Central memory CD8-positive, alpha-beta T cell (primary cell): ENCODE measurements at places on chromosomes 3 and 15.
A peak's percentile ranks its signal among the peaks of the same experiment; 100 is the strongest.

DNA sequence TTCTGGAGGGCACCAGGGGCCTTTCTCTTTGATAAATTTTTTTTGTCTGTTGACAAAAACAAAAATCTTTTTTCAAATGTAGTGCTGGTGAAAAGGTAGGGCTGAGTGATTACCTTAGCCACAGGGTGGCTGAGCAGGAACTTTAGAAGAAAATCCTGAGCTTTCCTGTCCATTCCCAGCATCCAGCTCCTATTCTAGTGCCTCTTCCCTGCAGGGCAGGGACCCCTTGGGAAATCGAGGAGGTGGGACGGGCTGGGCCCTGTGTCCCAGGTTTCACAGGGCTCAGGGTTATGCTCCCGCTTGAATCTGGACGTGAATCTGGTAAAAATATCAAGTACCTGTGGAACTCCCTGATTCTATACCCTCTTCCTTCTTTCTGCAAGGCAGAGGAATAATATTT, 31.7 kb downstream of the EDEM1 start:
- H3K27ac ChIP-seq, result no peak overlapping the region
- H3K27me3 ChIP-seq, result no peaks in the 10 kb centered on the region
- DNase-seq, result no peak
- no peak overlapping the region for H3K4me3 ChIP-seq
- peaks cover 50% of the 10 kb centered on the region for H3K36me3 ChIP-seq

GRCh38 chr3:156542101-156543042, 12.5 kb downstream of the SSR3 start:
- H3K36me3 ChIP-seq, result peaks cover 49% of the 10 kb centered on the region
- no peaks in the 10 kb centered on the region for H3K27me3 ChIP-seq
- H3K27ac ChIP-seq, result no peak overlapping the region
- H3K4me3 ChIP-seq, result no peak overlapping the region
- H3K4me1 ChIP-seq, result peaks cover 15% of the 10 kb centered on the region

- H3K4me3 ChIP-seq, result no peak overlapping the region
- H3K27me3 ChIP-seq, result peaks cover 35% of the 10 kb centered on the region
- H3K4me1 ChIP-seq, result peaks cover 16% of the 10 kb centered on the region
- no peak for DNase-seq
- no peak overlapping the region for H3K27ac ChIP-seq
Observed at GRCh38 chr15:91499774-91500383, 353.6 kb upstream of the SLCO3A1 start.

DNA sequence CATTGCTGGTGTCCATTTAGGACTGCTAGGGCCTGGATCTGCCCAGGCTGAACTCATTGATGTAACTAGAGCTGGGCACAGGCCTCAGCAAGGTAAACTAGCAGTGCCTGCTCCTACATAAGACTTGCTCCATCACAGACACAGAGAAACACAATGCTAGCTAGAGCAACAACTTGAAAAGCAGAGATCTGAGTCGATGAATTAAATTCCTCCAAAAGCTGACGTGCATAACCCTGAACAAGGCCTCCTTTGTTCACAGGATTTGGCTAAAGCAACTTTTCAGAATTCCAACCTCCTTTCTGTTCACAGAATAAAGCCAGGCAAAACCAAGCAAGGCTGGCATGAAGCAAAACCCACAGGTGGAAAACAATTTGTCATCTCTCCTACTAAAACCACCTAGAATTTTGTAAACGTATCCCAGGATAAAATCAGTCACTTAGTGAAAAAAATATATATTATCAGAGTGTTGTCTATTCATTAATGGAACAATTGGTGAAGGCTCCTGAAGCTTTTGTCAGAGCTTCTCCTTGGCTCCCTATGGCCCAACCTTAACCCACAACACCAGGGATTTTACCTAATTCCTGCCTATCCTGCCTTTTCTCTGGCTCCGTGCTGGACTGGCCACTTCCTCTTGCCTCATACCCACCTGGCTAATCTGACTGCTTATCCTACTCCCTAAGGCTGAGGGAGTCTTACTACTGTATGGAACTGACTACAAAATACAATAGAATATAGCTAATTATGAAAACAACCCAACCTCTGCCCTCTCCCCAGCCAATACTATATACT, 39.9 kb downstream of the PLCH1 start:
- H3K36me3 ChIP-seq, result no peaks in the 10 kb centered on the region
- DNase-seq, result no peak
- H3K4me3 ChIP-seq, result no peak overlapping the region
- no peak overlapping the region for H3K27ac ChIP-seq

- no peak overlapping the region for H3K4me3 ChIP-seq
- H3K4me1 ChIP-seq, result no peaks in the 10 kb centered on the region
- DNase-seq, result no peak
- H3K27ac ChIP-seq, result no peak overlapping the region
- H3K36me3 ChIP-seq, result peaks cover 2% of the 10 kb centered on the region
Observed at GRCh38 chr15:45795440-45796069, 160.7 kb downstream of the SQOR start.

DNA sequence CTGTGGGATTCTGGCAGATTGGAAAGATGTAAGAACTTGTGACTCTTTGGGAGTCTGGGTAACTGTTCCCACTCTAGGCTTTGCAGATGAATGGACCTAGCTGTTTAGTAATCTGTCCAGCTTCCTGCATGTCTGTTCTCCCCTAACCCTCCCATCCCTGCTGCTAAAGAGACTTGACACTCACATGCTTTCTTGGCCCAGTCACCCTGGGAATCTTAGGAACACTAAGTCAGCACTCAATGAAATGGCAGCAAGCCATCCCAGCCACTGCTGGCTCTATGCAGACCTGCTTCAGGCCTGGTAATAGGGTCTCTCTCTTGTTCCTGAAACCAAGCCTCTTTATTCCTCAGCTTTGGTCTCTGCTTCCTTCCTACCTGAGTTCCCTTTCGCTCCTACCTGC, 63.7 kb upstream of the THSD4 start:
- DNase-seq, result no peak
- no peaks in the 10 kb centered on the region for H3K36me3 ChIP-seq
- no peak overlapping the region for H3K27ac ChIP-seq
- peaks cover 63% of the 10 kb centered on the region for H3K27me3 ChIP-seq
- no peak overlapping the region for H3K4me3 ChIP-seq
- H3K4me1 ChIP-seq, result no peaks in the 10 kb centered on the region

DNA sequence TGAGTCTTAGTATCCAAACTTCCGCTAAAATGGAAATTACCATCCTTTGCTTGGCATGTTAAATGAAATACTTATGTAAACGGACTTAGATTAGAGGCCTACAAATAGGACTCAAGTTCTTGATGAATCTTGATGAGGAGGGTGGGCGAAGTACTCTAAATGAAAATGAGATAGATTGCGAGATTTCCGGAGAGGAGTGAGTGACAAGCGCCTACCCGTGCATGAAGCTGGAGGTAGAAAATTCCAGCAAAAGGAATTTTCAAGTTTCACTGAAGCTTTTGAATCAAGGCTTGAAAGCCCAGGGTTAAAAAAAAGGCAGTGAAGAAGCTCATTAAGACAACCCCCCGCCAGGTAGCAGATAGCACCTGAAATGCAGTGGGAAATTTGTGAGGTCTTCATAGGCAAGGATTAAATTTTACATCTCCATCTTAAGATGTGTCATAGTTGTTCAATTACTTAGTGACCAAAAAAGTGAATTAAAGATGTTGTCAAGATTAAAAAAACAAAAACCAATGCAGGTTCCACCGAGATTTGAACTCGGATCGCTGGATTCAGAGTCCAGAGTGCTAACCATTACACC, 655 bp upstream of the RAB11A start:
- H3K27me3 ChIP-seq, result no peaks in the 10 kb centered on the region
- H3K4me3 ChIP-seq, result peak overlapping the region; percentile 99
- H3K36me3 ChIP-seq, result peaks cover 21% of the 10 kb centered on the region
- H3K4me1 ChIP-seq, result peaks cover 41% of the 10 kb centered on the region
- peak overlapping the region; percentile 98 for H3K27ac ChIP-seq

- DNase-seq, result no peak
- no peak overlapping the region for H3K4me3 ChIP-seq
- H3K36me3 ChIP-seq, result no peaks in the 10 kb centered on the region
- no peak overlapping the region for H3K27ac ChIP-seq
- H3K27me3 ChIP-seq, result peaks cover 11% of the 10 kb centered on the region
Observed at GRCh38 chr3:8621872-8622271, 22.7 kb downstream of the SSUH2 start.

GRCh38 chr3:15309662-15310335, 22.6 kb downstream of the SH3BP5 start:
- H3K27me3 ChIP-seq, result no peaks in the 10 kb centered on the region
- peak overlapping the region; percentile 86 for H3K27ac ChIP-seq
- peaks cover 57% of the 10 kb centered on the region for H3K4me1 ChIP-seq
- H3K36me3 ChIP-seq, result peaks cover 8% of the 10 kb centered on the region

GRCh38 chr3:150703299-150703755, 393 bp downstream of the ERICH6 start:
- H3K36me3 ChIP-seq, result peaks cover 17% of the 10 kb centered on the region
- H3K4me3 ChIP-seq, result peak overlapping the region; percentile 97
- H3K27ac ChIP-seq, result peak overlapping the region; percentile 100
- no peaks in the 10 kb centered on the region for H3K27me3 ChIP-seq
- H3K4me1 ChIP-seq, result peaks cover 24% of the 10 kb centered on the region

DNA sequence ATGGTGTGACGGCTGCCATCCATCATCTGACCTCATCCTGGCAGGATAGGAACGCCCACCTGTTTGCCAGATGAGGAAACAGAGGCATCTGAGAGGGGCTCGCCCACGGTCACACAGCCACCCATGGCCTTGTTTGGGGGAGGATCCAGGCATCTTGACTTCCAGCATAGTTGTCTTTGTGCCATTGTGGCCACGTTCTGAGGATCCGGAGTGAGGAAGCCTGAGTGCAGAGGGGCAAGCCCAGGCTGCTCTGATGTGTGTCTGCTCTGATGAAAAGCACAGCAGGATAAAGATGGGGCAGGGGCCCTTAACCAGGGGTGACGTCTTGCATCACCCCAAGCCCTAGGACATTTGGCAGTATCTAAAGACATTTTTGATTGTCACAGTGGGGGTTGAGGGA, 58.7 kb downstream of the FGD5 start:
- peaks cover 2% of the 10 kb centered on the region for H3K36me3 ChIP-seq
- H3K27me3 ChIP-seq, result peaks cover 30% of the 10 kb centered on the region
- DNase-seq, result no peak
- H3K27ac ChIP-seq, result no peak overlapping the region

- H3K27ac ChIP-seq, result no peak overlapping the region
- no peaks in the 10 kb centered on the region for H3K27me3 ChIP-seq
- peaks cover 20% of the 10 kb centered on the region for H3K4me1 ChIP-seq
- peaks cover 8% of the 10 kb centered on the region for H3K36me3 ChIP-seq
- no peak for DNase-seq
Observed at GRCh38 chr3:46442576-46443530, 21.9 kb downstream of the LTF start.

- H3K4me3 ChIP-seq, result no peak overlapping the region
- no peak for DNase-seq
- H3K27me3 ChIP-seq, result peaks cover 81% of the 10 kb centered on the region
- H3K36me3 ChIP-seq, result no peaks in the 10 kb centered on the region
Observed at GRCh38 chr3:13556207-13556606, 7.3 kb downstream of the FBLN2 start.

- H3K4me3 ChIP-seq, result no peak overlapping the region
- H3K36me3 ChIP-seq, result peaks cover 5% of the 10 kb centered on the region
- H3K4me1 ChIP-seq, result no peaks in the 10 kb centered on the region
- DNase-seq, result no peak
- peak overlapping the region; percentile 2 for H3K27ac ChIP-seq
Observed at GRCh38 chr3:94001191-94001590, 21.2 kb downstream of the ARL13B start.

DNA sequence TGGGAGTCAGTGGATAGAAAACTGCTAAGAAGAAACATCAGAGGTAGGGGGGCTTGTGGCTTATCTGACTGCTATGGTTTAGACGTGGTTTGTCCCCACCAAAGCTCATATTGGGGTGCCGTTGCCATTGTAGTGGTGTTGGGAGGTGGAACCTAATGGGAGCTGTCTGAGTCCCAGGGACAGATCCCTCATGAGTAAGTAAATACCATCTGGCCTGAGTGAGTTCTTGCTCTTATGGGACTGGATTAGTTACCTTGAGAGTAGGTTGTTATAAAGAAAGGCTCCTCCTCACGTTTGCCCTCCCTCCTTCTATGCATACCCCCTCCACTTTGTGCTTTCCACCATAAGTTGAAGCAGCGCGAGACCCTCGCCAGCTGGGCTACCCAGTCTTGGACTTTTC, 53.4 kb upstream of the VILL start:
- no peak overlapping the region for H3K4me3 ChIP-seq
- DNase-seq, result no peak
- H3K27me3 ChIP-seq, result peaks cover 26% of the 10 kb centered on the region
- no peaks in the 10 kb centered on the region for H3K4me1 ChIP-seq
- H3K27ac ChIP-seq, result no peak overlapping the region

- no peaks in the 10 kb centered on the region for H3K27me3 ChIP-seq
- no peak overlapping the region for H3K27ac ChIP-seq
- peaks cover 16% of the 10 kb centered on the region for H3K4me1 ChIP-seq
- no peak for DNase-seq
- peaks cover 3% of the 10 kb centered on the region for H3K36me3 ChIP-seq
Observed at GRCh38 chr3:72754582-72754981, 93.7 kb downstream of the SHQ1 start.

DNA sequence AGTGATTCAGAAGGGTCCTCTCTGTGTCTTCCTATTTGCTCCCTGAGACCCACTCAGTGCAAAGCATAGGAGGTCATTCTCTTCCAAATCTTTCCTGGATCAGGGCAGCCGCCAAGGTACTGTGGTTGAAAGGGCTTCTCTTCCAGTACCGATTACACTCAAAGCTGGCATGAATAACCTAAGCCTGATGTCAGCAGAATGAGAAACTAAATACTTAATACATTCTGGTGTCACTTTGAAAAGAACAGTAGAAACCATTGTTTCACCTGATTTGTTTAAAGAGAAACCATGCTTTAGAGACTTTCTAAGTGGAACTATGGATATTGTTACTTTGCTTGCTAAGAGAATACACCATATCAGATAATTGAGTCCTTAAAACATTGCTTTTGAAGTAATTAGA, 50.2 kb downstream of the PDHB start:
- peak overlapping the region; percentile 19 for H3K27ac ChIP-seq
- H3K4me3 ChIP-seq, result no peak overlapping the region
- H3K27me3 ChIP-seq, result no peaks in the 10 kb centered on the region
- no peak for DNase-seq
- peaks cover 12% of the 10 kb centered on the region for H3K36me3 ChIP-seq
- peaks cover 12% of the 10 kb centered on the region for H3K4me1 ChIP-seq

- peaks cover 2% of the 10 kb centered on the region for H3K36me3 ChIP-seq
- no peaks in the 10 kb centered on the region for H3K27me3 ChIP-seq
- DNase-seq, result no peak
- no peak overlapping the region for H3K4me3 ChIP-seq
- no peak overlapping the region for H3K27ac ChIP-seq
- no peaks in the 10 kb centered on the region for H3K4me1 ChIP-seq
Observed at GRCh38 chr3:139894643-139894989, 40.4 kb upstream of the CLSTN2 start.
